ENCODE measurements at places on chromosomes 5 and 9.

GRCh38 chr5:31158686-31159085 is 34.8 kb upstream of the CDH6 start:
- DNase-seq, result no peak

DNA sequence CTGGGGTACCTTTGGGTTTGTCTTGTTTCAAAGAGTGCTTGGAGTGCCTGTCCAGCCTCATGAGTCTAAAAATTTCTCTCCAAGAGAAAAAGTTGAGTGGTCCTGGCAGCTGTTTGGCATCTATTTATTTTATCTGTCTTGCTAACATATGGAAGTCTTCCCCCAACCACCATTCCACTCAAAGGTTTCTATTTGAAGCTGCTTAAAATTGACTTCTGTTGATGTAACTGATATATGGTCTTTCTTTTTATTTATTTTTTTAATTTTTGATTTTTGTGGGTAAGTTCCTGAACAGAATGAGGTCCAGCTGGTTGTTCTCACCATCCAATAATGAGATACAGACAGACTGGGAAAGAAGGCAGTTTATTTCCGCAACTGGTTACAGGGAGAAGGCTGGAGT is 178.7 kb upstream of the SGCD start:
- no peak for DNase-seq

- DNase-seq, result no peak
Observed at GRCh38 chr5:175444905-175445456, 999 bp upstream of the DRD1 start.

- DNase-seq, result no peak
Observed at GRCh38 chr9:120481846-120482245, 98.1 kb downstream of the CDK5RAP2 start.

GRCh38 chr5:72788866-72789505 is 27.5 kb upstream of the TNPO1 start:
- no peak for DNase-seq

DNA sequence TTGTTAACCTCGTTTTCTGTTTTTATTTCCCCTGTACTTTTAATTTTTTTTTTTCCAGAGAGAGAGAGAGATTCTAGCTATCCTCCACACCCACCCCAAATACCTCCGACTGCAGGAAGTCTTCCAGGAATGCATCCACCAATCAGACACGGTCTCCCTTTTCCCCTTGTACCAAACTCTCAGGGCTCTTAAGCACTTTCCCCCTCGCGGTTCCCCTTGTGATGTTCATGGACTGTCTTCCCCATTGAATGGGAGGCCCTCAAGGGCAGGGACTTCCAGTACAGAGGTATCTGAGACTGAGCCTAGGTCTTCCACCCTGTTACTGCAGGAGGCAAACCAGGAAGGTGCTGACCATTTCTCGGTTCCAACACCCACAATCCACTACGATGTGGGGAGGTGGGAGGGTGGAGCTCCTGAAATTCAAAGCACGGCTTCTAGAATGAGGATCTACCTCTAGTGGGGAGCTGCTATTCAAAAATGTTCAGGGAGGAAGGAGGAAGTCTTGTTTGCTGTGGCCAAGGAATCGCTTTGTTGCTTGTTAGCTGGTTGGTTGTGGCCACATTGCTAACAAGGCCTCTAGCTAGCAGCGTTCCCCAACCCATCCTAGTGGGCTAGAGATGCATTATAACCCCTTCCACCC is 37.5 kb upstream of the PTGS1 start:
- DNase-seq, result no peak

DNA sequence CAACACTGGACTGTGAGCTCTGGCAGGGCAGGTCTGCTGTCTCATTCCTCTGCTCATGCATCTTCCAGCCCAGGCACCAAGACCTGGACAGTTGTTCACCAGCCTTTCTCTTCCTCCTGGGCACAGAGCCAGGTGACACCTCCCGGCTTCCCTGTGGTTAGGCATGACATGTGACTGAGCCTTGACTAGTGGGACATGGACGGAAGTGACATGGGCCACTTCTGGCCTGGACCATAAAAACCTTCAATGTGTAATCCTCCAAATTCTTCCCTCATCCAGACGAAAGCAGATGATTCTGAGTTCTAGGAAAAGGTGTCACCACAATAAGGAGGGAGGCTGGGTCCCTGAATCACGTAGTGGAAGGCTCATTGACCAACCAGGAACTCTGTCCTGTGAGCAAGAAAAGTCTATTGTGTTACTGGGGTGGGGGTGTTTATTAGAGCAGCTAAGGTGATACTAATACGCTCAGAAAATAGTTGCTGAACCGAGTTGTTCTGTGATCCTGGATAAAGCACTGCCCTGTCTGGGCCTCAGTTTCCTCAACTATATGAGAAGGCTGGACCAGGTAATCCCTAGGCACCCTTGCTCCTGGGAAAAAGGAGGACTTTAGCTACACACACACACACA is 26.6 kb upstream of the CRB2 start:
- DNase-seq, result no peak

- DNase-seq, result no peak
Observed at GRCh38 chr5:64831996-64832395, 63.3 kb downstream of the CWC27 start.

DNA sequence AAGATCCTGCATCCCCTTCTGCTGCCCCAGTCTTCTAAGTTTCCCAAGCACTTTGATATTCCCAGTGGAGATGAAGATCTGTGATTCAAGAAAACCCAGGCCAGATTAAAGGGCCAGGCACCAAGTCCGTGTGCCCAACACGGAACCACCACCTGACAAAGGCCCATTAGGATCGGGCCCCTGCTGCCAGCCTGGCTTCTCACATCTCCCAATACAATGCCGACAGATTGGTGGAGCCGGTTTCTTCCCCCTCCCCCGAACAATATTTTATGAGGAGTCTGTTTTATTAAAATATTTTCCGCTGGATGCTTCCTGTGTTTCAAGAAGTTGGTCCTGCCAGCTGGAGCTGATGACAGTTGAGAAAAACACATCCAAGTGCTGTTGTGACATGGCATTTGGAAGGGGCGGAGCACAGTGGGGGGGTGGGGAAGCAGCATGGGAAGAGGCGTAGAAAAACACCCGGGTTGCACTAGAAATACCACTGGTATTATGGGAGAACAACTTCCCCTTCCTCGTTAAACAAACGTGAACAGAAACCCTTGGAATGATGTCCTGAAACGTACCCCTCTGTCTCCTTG is 45.0 kb downstream of the CRB2 start:
- DNase-seq, result no peak

DNA sequence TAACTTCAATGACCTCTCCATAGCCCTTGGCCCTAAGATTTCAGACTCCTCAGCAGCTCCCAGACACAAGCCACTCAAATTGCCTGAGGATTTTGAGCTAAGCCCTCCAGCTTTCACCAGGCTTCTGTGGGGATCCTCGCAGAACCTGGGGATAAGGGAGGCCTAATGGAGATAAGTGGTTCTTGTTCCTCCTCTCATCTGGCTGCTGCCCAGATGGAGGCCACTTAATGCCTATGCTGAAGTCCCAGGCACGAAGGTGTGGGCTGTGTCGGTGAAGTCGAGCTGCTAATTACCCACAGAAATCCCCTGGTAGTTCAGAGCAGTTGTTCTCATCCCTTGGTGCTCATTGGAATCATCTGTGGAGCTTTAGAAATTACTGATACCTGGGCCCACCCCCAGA is 10.3 kb upstream of the FAT2 start:
- DNase-seq, result no peak

DNA sequence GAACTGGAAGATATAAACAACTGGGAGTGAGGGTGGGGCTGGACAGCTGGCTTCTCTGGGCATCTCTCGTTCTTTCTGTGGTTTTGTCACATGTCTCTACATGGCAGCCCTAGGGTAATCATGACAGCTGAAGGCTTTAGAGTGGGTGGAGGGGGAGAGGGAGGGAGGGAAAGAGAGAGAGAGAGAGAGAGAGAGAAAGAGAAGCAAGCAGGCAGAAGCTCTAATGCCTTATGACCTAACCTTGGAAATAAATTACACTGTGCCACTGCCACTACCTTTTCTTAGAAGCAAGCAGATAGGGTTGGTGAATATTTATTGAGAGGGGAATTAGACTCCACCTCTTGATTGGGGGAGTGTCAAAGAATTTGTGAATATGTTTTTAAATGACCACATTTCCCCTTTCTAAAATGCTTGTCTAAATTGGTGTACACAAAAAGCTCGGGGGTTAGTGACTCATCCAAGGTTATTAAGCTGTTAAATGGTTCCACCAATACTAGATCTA is 2.6 kb upstream of the DAPK1 start:
- no peak for DNase-seq

DNA sequence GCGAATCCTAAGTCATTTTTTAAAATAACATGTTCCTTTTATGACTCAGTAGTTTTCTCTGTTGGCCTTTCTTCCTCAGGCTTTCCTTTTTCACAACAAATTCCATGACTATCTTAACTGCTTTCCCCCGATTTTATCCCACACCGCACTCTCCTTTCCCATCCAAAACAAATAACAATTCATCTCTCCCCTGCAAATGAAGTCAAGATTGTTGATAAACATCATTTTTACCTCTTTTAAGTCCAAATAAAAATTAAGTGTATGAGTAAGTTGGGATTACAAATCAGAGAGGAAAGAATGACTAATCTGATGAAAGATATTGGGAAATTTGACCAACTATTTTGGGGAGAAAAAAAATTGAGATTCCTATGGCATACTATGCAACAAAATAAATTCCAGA is 47.3 kb downstream of the SEC61B start:
- no peak for DNase-seq

- DNase-seq, result no peak
Observed at GRCh38 chr9:136922540-136922939, 22.0 kb downstream of the FBXW5 start.

DNA sequence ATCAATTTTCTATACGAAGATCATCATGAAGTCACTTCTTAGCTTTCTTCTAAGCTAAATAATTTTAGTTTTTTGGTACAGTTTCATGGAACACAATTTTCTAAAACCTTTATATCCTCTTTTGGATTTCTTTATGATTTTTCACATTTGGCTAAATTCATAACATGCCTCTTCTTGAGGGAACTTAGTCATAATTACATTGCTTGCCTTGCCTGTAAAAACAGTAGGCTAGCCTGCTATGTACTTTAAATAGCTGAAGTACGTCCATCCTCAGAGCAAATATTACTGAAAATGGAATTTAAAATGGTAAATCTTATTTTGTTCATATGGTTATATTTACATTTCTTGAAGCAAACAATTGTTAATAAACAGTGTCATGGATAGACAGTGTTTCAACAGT is 225.0 kb downstream of the VPS13A start:
- DNase-seq, result no peak

- DNase-seq, result no peak
Observed at GRCh38 chr5:10624206-10624605, 60.3 kb downstream of the ANKRD33B start.

- no peak for DNase-seq
Observed at GRCh38 chr5:150431048-150431447, 18.3 kb upstream of the CD74 start.

DNA sequence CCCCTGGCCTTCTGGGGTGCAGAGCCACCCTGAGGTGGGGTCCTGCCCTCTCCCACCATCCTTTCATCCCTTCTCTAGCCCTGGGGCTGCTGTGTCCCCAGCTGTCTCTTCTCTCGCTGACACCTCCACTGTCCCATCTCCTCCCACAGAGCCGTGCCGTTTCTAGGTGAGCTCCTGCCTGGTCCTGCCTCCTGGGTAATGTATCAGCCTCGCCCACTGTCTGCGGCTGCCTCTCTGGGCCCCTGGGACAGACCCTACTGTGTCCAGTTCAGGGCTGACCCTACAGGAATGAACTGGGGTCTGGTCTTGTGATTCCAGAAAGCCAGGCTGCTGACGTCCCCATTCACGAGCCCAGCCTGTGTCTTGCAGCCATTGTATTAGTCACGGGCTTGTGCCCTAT is 4.1 kb downstream of the PAEP start:
- DNase-seq, result no peak

DNA sequence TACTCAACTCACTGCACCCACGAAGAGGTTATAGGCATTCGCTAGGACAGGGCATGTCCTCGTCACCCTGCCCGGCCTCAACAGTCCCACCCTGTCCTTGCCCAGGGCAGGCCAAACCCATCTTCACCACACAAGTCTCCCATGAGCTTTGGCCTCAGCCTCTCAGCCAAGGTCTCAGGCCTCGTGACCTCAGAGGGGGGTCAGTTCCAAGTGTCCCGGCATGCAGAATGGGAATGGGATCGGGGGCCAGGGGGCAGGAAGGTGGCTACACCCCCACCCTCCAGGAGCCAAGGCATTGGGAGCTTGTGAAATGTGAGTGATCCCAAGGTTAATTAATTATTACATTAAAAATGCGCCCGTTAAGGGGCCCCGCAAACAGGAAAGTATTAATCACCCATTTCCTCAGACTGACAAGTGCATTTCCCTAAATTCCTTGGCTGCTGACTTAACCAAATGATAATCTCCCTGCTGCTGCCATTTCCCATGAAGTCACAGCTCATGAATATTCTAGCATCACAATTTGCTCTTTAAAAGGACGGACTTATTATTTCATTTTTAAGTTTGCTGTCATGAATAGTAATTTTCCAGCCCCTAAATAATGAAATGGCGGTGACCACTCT is 8.0 kb upstream of the UBAC1 start:
- no peak for DNase-seq

DNA sequence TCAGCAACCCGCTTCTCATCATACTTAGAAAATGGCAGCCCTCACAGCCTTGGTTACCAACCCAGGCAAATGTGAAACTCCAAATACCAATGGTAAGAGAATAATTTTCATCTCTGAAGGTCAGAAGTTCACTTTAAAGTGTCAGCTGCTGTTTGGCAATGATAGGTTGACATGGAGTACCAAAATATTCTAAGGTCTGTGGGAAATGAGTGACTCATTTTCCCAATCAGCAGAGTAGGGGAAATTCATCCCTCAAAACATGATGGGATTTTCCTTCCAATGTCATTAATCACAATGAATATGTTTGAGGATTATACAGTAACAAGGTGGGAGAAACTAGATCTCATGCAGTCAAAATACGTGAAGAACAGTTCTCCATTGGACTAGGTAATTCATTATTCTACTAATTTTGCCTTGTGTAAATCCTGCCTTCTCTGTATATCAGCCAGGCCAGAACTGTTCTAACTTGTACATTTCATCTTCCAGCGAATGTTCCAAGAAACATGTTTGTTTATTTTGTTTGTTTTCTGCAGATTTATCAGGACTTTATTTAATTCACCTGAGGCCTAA is 53.1 kb upstream of the ERBIN start:
- DNase-seq, result no peak

DNA sequence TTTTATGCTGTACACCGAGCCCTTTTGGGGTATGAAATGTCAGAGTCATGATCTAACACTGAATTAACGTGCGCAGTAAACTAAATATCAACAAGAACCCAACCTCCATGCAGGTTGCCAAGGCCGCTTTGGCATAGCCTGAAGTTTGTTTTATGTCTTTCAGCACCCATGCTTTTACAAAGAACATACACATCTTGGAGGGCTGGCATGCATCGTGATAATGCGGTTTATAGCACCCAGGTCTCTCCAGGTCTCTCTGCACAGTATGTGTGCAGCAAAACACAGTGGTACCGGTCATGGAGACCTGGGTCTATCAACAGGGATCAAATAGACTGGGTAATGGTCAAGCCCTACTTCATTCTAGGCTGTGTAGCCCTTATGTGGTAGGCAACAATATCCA is 11.8 kb downstream of the NPR3 start:
- no peak for DNase-seq
